ENCODE measurements at places on chromosomes 2 and 18.

DNA sequence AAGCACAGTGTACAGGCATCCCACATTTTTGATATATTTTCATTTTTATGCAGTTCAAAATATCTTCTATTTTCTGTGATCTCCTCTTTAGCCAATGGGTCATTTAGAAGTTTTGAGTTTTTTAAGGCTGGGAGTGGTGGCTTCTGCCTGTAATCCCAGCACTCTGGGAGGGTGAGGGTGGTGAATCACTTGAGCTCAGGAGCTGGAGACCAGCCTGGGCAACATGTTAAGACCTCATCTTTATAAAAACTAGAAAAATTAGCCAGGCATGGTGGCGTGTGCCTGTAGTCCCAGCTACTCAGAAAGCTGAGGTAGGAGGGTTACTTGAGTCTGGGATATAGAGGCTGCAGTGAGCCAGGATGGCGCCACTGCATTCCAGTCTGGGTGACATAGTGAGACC lies 17.8 kb downstream of the UBR3 start:
- DNase-seq = no peak

GRCh38 chr2:232203936-232204335 lies 174.6 kb upstream of the ALPP start:
- DNase-seq = no peak

GRCh38 chr2:181036848-181037603 lies 56.6 kb downstream of the UBE2E3 start:
- no peak for DNase-seq

GRCh38 chr2:203948733-203949132 lies 12.2 kb downstream of the ICOS start:
- no peak for DNase-seq

Measured in GOT3 (cell line).